Activated B cell treated with CpG ODN at 0.5 μM for 24 hours (primary cell): ENCODE measurements at places on chromosomes 1 and 21.
A peak's percentile ranks its signal among the peaks of the same experiment; 100 is the strongest.

- H3K36me3 ChIP-seq = no peaks in the 10 kb centered on the region
- DNase-seq = no peak
- no peak overlapping the region for H3K27ac ChIP-seq
- H3K4me1 ChIP-seq = no peaks in the 10 kb centered on the region
- H3K27me3 ChIP-seq = no peaks in the 10 kb centered on the region
Measured at GRCh38 chr1:214838351-214838750, 235.4 kb downstream of the CENPF start.

DNA sequence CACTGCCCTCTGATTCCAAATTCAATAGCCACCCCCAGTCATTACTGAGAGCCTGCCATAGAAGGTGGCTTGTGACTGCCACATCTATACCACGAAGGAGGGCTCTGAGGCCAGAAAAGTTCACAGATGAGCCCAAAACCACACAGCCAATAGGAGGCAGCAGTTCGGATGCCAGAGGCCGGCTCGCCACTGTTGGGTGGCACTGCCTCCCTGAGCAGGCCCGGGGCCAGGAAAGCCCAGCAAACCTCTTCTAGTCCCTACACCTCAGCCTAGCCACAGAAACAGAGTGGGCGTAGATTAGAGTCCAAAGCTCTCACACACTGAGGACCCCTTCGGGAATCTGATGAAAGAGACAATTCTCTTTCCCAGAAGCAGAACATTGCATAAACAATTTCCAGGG lies 5.9 kb upstream of the CAMK2N1 start:
- peaks cover 6% of the 10 kb centered on the region for H3K4me1 ChIP-seq
- peaks cover 25% of the 10 kb centered on the region for H3K27me3 ChIP-seq
- H3K27ac ChIP-seq = no peak overlapping the region

DNA sequence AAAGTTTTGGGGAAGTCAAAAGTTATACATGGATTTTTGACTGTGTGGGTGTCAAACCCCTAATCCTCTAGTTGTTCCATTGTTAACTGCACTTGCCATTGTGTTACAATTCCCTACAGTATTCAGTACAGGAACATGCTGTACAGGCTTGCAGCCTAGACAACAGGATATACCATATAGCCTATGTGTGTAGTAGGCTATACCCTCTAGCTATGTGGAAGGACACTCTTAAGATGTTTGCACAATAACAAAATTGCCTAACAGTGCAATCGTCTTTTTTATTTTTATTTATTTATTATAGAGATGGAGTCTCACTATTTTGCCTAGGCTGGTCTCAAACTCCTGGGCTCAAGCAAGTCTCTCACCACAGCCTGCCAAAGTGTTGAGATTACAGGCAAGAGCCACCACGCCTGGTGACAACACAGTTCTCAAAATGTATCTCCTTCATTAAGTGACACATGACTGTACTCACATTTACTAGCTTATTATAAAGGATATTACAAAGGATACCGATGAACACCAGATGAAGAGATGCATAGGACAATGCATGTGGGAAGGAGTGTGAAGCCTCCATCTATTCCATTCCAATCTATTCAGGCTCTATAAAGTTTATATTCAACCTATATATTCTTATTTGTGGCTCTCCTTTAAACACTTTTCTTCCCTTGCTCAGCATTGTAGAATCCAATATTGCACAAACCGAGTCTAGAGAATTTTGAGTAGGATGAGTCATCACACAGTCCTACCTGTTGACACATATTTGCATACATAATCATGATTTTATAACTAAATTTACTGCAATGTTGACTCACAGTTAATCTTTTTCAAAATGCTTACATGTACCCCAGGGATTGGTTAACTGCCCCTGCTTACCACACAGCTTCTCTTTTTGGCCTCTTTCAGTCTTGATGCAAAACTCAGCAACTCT lies 28.4 kb upstream of the CEP350 start:
- H3K4me3 ChIP-seq = no peak overlapping the region
- no peaks in the 10 kb centered on the region for H3K27me3 ChIP-seq
- no peak overlapping the region for H3K27ac ChIP-seq

GRCh38 chr1:88976235-88976634 lies 16.2 kb downstream of the KYAT3 start:
- H3K27me3 ChIP-seq = no peaks in the 10 kb centered on the region
- no peak for DNase-seq
- H3K4me3 ChIP-seq = no peak overlapping the region

- no peak overlapping the region for H3K27ac ChIP-seq
- no peaks in the 10 kb centered on the region for H3K36me3 ChIP-seq
- H3K27me3 ChIP-seq = no peaks in the 10 kb centered on the region
- peaks cover 4% of the 10 kb centered on the region for H3K4me1 ChIP-seq
- no peak overlapping the region for H3K4me3 ChIP-seq
Measured at GRCh38 chr1:51316113-51316845, 14.1 kb downstream of the TTC39A start.

DNA sequence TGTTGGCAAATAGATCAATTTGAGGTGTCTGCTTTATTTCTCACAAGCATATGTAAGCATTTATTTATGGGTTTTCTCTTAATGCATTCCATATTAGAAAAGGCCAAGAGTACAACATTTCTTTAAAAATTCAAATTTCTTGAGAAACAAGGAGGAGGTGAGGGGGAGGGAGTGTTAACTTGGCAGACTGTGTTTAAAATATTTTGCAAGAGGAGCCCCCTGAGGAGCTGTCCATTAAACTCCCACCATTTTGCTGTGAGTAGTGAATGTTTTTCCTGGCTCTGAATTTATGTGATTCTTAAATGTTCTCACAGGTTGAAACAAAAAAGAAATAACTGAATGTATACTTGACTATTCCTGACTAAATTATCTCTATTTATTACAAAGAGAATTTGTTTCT lies 363.8 kb downstream of the PTPRC start:
- DNase-seq = no peak
- no peak overlapping the region for H3K27ac ChIP-seq
- H3K27me3 ChIP-seq = no peaks in the 10 kb centered on the region
- no peak overlapping the region for H3K4me3 ChIP-seq
- peaks cover 2% of the 10 kb centered on the region for H3K4me1 ChIP-seq

DNA sequence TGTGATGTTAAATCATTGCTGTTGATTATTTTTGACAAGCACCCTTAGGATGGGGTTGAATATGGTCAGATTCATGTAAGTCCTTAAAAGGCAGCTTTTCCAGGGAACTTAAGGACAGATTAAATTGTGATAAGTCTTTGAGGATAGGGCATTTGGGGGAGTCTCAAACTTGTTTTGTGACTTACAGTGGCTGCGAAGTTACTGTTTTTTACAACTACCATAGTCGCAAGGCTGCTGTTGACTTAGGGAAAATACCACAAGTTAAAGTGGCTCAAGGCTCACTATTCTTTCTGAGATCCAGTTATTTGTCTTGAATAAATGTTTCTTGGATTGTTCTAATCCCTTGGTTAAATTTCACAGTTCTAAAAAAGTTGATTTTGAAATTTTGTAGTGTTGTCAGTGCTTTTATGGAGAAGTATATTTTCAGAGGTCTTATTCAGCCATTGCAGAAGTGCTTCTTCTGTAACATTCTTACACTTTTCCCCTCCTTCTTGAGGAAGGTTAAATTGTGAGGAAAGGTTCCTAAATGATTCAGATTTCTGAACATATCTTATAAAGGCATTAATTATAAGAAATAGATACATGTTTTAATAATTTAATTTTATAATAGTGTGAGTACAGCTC lies 47.0 kb upstream of the MPC2 start:
- H3K27me3 ChIP-seq = no peaks in the 10 kb centered on the region
- H3K27ac ChIP-seq = no peak overlapping the region
- no peak overlapping the region for H3K4me3 ChIP-seq
- H3K36me3 ChIP-seq = peaks cover 41% of the 10 kb centered on the region

DNA sequence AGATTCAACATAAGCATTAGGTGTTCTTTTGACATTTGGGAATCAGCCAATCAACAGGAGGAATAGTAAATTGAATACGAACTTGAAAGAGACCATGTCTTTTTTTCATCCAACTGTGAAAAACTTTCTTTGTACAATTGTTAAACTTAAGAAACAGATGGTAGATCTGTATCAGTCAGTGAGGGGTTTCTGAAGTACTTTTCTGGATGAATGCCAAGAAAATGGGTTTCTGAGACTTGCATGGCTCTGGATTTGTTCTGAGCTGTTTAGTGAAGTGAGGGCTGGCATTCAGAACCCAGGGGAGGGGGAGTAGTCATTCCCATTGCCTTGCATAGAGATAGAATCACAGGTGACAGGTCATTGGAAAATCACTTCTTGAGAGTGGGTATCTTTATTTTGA lies 37.4 kb downstream of the PTPRC start:
- no peak for DNase-seq
- H3K4me1 ChIP-seq = peaks cover 92% of the 10 kb centered on the region
- no peaks in the 10 kb centered on the region for H3K27me3 ChIP-seq
- H3K4me3 ChIP-seq = peak overlapping the region; percentile 48
- peak overlapping the region; percentile 97 for H3K27ac ChIP-seq

DNA sequence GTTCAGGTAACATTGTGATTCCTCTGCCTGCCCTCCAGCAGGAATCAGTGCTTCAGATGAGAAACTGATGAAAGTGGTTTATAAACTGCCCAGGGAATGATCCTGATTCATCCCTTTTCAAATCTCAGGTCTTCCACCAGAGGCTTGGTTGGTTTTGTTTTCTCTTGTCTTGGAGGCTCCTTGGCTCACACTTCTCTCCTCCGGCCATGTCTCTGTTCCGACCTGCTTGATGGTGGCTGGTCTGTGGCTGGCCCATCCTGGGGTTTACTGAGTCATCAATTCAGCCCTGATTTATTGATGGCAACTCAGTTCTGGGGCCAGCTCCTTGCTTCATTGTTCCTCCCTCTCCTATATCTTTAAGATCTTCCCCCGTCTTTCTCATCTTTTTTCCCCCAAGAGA lies 56.6 kb upstream of the SLC2A1 start:
- peaks cover 14% of the 10 kb centered on the region for H3K27me3 ChIP-seq
- no peak for DNase-seq
- H3K36me3 ChIP-seq = no peaks in the 10 kb centered on the region
- H3K27ac ChIP-seq = no peak overlapping the region

DNA sequence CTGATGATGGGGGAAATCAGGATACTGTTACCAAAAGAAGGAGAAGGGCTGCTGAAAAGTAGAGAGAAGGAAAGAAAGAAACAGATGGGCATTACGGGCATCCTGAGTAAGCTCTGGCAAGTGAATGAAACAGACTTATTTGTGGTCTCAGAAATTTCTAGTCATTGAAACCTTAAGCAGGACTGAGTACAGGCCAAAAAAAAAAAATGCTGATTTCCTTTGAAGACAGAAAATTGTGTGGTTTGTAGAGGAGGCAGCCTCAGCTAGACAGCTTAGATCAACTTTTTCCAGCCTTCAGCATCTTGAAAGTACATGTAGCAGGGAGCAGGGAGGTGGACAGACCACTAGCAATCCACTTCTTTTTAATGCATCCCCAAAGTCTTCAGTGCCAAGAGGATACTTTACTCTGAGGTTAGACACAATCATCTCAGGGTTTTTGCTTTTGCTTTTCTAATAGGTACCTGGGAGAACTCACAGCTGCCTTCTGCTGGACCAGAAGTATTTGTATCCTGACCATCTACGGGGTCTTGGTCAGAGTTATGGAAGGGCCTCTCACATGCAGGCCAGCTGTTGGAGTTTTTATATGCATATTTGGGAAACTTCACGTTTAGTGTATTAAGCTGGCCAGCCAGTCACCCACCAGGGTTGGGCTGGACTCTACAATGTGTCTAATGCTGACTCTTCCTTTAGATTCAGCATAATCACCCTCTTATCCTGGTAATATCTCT lies 10.6 kb upstream of the CAPZB start:
- no peak overlapping the region for H3K4me3 ChIP-seq
- no peaks in the 10 kb centered on the region for H3K27me3 ChIP-seq
- H3K27ac ChIP-seq = no peak overlapping the region
- no peaks in the 10 kb centered on the region for H3K36me3 ChIP-seq
- DNase-seq = no peak

DNA sequence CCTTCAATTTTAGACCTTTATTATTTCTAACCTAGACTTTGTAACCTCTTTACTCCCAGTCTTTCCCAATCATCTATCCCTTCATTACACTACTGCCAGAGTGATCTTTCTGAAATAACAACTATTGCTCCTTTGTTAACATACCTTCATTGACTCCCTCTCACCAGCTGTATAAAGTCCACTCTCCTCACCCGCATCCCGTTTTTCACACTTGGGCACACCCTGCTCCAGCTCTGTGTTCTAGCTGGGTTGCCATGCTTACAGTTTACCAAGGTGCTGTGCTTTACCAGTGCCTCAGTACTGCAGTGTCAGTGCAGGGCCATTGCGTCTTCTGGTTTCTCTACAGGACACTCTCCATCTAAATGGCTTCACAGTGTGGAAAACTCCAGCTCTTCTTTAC lies 148.2 kb downstream of the NFIA start:
- H3K4me1 ChIP-seq = no peaks in the 10 kb centered on the region
- no peaks in the 10 kb centered on the region for H3K36me3 ChIP-seq
- H3K27ac ChIP-seq = no peak overlapping the region
- DNase-seq = no peak

GRCh38 chr1:193270996-193271395 lies 84.6 kb upstream of the B3GALT2 start:
- peaks cover 9% of the 10 kb centered on the region for H3K4me1 ChIP-seq
- H3K27me3 ChIP-seq = peaks cover 5% of the 10 kb centered on the region
- H3K36me3 ChIP-seq = peaks cover 7% of the 10 kb centered on the region
- H3K27ac ChIP-seq = no peak overlapping the region

DNA sequence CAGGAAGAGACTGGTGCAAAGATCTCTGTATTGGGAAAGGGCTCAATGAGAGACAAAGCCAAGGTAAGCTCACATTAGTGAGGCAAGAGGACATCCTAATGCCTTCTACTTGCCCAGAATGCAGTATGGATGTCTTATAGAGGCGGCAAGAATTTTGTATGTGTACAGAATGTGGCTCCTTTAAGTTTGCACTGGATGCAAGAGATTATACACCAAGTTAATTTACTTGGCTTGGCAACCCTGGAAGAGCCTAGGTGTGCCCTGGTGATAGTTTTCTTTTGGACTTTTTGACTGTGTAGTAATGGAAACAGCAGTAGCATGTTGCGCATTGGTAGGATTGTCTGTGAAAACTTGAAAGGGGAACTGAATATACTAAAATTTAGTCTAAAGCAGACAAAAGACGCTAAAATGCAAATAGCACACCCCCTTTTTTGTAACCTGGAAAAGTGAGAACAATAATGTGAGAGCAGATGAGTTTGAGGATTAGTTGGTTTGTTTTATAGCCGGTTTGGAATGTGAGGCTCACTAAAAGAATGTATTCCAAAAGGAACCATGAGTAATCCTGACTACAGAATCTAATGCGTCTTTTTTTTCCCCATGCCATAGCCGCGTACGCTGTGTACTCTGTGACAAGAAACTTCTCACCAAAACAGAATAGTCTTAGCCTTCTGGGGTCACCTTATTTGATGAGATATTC lies 18.1 kb downstream of the KHDRBS1 start:
- peaks cover 24% of the 10 kb centered on the region for H3K4me1 ChIP-seq
- DNase-seq = no peak
- peaks cover 69% of the 10 kb centered on the region for H3K36me3 ChIP-seq
- no peak overlapping the region for H3K4me3 ChIP-seq
- H3K27ac ChIP-seq = no peak overlapping the region

DNA sequence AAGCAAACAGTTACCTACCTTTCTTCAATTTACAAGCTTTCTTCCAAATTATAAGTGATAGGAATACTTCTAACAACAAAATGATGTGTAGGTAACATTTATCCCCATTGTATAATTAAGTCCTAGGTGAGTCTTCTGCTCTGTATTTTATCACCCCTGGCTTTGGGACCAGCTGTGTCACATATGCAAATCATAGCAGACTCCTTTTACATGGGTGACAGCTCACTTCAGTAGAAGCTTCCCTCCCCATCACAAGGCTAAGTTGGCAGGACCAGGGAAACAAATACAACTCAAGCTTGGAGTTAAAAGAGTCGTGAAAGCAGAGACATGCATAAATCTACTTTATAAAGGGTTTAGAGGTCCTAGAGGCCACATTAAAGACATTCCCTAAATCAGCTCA lies 121.1 kb upstream of the RUNX1 start:
- H3K27ac ChIP-seq = peak overlapping the region; percentile 5
- no peaks in the 10 kb centered on the region for H3K27me3 ChIP-seq
- H3K4me1 ChIP-seq = peaks cover 24% of the 10 kb centered on the region
- no peak overlapping the region for H3K4me3 ChIP-seq
- no peaks in the 10 kb centered on the region for H3K36me3 ChIP-seq
- DNase-seq = no peak
